ENCODE measurements at places on chromosomes 12 and 14.

GRCh38 chr12:132329720-132330548, 545 bp upstream of the GALNT9 start:
- no peak for DNase-seq

GRCh38 chr12:51321882-51322281, 2.1 kb downstream of the BIN2 start:
- DNase-seq = no peak

GRCh38 chr14:73244541-73245290, 7.4 kb downstream of the PAPLN start:
- no peak for DNase-seq

- no peak for DNase-seq
Observed at GRCh38 chr12:28794211-28794610, 354.9 kb upstream of the FAR2 start.

DNA sequence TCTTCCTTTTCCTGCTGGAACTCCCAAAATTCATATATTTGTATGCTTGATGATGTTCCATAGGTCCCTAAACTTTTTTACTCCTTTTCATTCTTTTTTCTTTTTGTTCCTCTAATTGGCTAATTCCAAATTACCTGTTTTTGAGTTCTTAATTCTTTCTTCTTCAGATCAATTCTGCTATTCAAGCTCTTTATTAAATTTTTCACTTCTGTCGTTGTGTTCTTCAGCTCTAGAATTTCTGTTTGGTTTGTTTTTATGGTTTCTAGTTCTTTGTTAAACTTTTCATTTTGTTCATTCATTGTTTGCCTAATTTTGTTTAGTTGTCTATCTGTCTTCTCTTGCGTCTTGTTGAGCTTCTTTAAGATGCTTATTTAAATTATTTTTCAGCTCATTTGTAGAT, 154.8 kb downstream of the TPH2 start:
- DNase-seq = no peak

DNA sequence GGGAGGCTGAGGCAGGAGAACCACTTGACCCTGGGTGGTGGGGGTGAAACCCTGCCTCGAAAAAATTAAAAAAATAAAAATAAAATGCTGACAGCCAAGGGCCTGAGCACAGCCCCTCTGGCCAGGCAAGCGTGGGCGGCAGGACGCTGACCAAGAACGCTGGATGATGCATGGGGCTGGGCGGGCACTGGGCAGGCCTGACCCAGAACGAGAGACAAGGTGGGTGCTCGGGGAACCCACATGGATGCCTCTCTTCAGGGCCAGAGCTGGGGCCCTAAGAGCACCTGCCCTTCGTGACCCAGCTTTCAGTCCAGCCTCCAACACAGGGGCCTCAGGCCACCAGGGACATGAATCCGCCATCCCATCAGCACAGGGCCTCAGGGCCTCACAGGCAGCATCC, 11.3 kb downstream of the GALNT9 start:
- no peak for DNase-seq

- no peak for DNase-seq
Observed at GRCh38 chr14:68439676-68440075, 353.2 kb downstream of the ZFP36L1 start.

DNA sequence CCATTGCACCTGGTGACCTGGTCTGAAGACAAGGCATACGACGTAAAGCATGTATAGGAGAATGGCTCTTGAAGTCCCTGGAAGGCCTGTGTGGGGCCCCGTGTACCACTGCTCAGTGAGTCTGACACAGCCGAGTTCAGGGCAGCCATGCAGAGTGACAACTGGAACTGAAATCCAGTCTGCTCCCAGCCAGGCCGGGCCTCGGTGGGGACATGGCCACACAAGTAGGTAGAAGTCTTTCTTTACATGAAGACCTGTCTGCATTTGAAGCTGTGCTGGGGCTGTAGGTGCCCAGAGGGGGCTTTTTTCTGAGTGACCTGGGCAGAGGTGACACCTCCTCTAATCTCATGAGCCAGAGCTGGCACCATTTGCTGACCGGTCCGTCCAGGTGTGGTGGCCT, 35.7 kb downstream of the ADGRD1 start:
- DNase-seq = no peak

GRCh38 chr12:115938794-115939377, 338.6 kb downstream of the MED13L start:
- no peak for DNase-seq

GRCh38 chr12:67357376-67358125, 88.4 kb downstream of the CAND1 start:
- no peak for DNase-seq

- no peak for DNase-seq
Observed at GRCh38 chr14:70821584-70822529, 12.5 kb upstream of the MAP3K9 start.

- no peak for DNase-seq
Observed at GRCh38 chr14:35332517-35333263, 40.5 kb downstream of the PSMA6 start.

DNA sequence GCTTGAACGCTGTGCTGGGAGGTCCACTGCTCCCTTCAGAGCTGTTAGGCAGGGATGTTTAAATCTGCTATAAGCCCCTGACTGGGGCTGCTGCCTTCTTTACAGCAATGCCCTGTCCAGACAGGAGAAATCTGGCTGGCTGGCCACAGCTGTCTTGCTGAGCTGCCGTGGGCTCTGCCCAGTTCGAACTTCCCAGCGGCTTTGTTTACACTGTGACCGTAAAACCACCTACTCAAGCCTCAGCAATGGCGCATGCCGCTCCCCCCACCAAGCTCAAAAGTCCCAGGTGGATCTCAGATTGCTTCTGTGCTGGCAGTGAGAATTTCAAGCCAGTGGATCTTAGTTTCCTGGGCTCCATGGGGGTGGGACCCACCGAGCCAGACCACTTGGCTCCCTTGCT, 35.8 kb downstream of the CKAP4 start:
- no peak for DNase-seq

DNA sequence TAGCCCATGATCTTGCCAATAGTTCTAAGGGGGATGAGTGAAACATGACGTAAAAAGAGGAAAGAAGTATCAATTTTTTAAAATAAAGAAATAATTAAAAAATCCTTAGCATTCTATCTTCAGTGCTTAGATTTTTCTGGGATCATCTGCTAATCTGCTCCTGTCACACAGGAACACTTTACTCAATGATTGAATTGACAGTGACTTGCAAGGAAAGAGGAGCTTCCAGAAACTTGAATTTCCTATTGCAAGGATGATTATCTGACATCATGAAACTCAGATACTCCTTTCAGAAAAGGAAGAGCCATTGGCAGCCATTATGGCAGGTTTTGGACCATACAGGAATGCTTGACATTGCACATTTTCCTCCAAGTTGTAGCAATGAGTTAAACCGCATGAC, 41.4 kb upstream of the PTPRO start:
- no peak for DNase-seq

- DNase-seq = no peak
Observed at GRCh38 chr12:124018539-124018938, 45.5 kb downstream of the ZNF664 start.

DNA sequence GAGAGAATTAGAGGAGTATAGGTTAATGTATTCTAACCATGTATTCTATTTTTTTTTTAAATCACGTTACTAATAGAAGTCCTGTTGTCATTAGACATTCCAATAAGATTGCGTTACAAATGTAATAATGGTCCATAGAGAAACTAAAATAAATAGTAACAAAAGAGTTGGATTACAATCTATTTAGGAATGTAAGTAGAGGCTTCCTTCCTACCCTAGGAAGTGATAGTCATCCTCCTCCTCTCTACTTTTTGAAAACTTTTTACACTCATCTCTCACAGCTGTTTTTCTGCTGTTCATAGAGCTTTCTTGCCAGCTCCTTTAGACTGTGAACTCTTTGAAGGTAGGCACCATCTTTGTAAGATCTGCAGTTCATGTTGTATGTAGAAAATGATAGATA, 23.6 kb downstream of the TRHDE start:
- DNase-seq = no peak

GRCh38 chr14:69909826-69910550, 30.8 kb downstream of the SMOC1 start:
- no peak for DNase-seq
